ENCODE measurements at places on chromosomes 5 and 9.

- H3K27me3 ChIP-seq: no peaks in the 10 kb centered on the region
- no peak overlapping the region for H3K27ac ChIP-seq
- no peaks in the 10 kb centered on the region for H3K4me1 ChIP-seq
- DNase-seq: no peak
- no peak overlapping the region for H3K4me3 ChIP-seq
- no peaks in the 10 kb centered on the region for H3K36me3 ChIP-seq
These were observed 196.6 kb upstream of the CD180 start for GRCh38 chr5:67393211-67393610.

DNA sequence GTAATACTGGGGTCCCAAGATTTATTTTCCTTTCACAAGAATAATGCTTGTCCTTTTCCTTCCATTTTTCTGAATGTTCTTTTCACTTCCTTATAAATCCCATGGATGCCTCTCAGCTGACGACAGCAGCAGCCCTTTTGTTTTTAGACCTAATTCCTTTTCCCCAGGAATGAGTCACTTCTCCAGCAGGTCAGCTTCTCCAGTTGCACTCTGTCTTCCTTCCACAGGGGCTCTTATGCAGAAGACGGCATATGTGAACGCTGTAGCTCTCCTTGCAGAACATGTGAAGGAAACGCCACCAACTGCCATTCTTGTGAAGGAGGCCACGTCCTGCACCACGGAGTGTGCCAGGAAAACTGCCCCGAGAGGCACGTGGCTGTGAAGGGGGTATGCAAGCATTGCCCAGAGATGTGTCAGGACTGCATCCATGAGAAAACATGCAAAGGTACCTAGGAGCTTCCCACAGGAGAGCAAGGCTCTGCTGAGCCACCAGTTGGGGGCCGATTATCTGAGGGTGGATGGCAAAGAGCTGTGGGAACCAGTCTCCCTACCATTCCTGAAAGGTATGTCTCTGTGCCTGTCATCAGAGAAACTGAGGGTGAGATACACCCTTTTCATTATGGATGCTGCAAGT, 72.9 kb downstream of the RFK start:
- no peaks in the 10 kb centered on the region for H3K36me3 ChIP-seq
- no peaks in the 10 kb centered on the region for H3K27me3 ChIP-seq
- no peaks in the 10 kb centered on the region for H3K4me1 ChIP-seq
- no peak overlapping the region for H3K4me3 ChIP-seq
- DNase-seq: peak; percentile 93

GRCh38 chr5:163914910-163915309, 409.5 kb downstream of the MAT2B start:
- no peaks in the 10 kb centered on the region for H3K27me3 ChIP-seq
- no peak overlapping the region for H3K27ac ChIP-seq
- H3K36me3 ChIP-seq: no peaks in the 10 kb centered on the region
- no peak for DNase-seq

DNA sequence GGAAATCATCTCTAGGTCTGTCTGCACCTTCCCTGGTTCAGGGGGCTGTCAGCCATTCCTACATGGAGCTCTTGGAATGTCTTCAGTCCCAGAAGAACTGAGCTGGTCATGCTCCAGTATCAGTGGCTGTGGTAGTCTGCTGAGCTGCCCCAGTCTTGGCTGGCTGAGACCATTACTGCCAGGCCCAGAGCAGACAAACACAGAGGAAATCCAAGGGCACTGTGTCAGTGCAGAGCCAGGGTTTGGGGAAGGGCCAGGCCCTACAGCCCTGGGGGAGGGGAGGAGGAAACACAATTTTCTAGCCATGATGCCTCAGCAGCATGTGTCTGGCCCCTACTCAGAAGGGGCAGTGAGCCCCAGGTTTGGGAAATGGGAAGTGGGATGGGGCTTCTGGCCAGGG, 58.4 kb downstream of the ARHGEF37 start:
- H3K4me3 ChIP-seq: no peak overlapping the region
- no peak overlapping the region for H3K27ac ChIP-seq
- H3K4me1 ChIP-seq: peaks cover 8% of the 10 kb centered on the region
- no peaks in the 10 kb centered on the region for H3K36me3 ChIP-seq
- no peak for DNase-seq
- H3K27me3 ChIP-seq: no peaks in the 10 kb centered on the region

GRCh38 chr9:3321186-3321585, 204.6 kb downstream of the RFX3 start:
- no peaks in the 10 kb centered on the region for H3K4me1 ChIP-seq
- DNase-seq: no peak
- H3K27ac ChIP-seq: no peak overlapping the region
- H3K4me3 ChIP-seq: no peak overlapping the region
- no peaks in the 10 kb centered on the region for H3K27me3 ChIP-seq

DNA sequence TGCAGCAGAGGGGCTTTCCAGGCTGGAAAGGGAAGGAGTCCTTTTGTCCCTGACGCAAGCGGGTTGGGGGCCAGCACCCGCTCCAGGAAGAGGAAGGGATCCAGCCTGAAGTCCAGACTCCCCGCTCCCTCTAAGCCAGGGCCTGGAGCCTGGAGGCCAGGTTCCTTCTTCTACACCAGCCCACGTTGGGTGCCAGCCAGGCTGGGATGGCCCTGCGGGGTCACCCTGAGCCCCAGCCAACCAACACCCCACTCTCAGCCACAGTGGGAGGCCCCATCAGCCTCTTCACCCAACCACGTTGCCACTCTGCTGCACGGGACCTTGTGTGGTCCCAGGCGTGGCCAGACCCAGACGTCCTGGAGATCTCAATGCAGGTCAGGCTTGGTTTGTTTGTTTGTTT, 970 bp upstream of the FUT7 start:
- H3K27me3 ChIP-seq: no peaks in the 10 kb centered on the region
- no peak overlapping the region for H3K27ac ChIP-seq
- no peak overlapping the region for H3K4me3 ChIP-seq
- no peaks in the 10 kb centered on the region for H3K36me3 ChIP-seq
- H3K4me1 ChIP-seq: peaks cover 4% of the 10 kb centered on the region
- DNase-seq: no peak

Measured in fibroblast of lung (primary cell).